ENCODE measurements at places on chromosomes 5 and 9.
A peak's percentile ranks its signal among the peaks of the same experiment; 100 is the strongest.

DNA sequence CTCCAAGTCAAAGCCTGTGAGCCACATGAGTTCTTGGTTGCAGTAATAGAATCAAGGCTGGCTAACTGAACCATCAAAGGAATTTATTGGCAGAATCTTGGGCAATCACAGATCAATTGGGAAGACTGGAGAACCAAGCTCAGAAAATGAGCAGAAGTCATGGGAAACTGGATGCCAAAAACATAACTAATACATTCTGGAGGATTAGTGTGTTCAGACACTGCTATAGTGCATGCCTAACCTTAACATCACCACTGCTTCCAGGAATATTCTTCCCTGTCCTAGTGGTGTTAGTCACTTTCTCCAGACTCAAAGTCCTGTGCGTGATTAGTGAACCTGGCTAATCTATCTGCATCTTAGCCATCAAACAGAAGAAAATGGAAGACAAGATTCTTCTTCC lies 843.7 kb downstream of the EFNA5 start:
- peak; percentile 5 for DNase-seq

- no peak for DNase-seq
Observed at GRCh38 chr9:33751536-33752129, 43.7 kb upstream of the PRSS3 start.

GRCh38 chr5:138763037-138763778 lies 10.0 kb downstream of the CTNNA1 start:
- no peak for DNase-seq

DNA sequence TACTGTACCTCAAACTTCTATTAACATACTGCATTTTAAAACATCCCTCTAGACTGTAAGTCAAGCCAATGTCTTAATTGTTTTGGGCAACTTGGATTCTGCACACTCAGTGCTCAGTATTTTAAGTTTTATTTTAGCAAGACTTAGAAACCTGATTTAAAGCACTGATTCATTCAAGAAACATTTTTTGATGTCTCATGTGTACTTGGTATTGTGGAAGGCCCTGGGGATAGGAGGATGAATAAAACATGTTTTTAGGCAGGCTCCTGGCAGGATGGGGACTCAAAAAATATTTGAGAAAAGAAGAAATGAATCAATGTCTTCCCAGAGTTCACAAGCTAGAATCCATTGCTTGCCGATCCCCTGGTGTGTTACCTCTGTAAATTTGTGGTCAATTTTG lies 334.0 kb upstream of the PUM3 start:
- peak; percentile 32 for DNase-seq

- no peak for DNase-seq
Observed at GRCh38 chr9:34143116-34143515, 16.6 kb upstream of the DCAF12 start.

- no peak for DNase-seq
Observed at GRCh38 chr9:88053856-88054501, 79.6 kb upstream of the CDK20 start.

GRCh38 chr9:5721279-5722087 lies 92.6 kb downstream of the RIC1 start:
- DNase-seq = no peak

DNA sequence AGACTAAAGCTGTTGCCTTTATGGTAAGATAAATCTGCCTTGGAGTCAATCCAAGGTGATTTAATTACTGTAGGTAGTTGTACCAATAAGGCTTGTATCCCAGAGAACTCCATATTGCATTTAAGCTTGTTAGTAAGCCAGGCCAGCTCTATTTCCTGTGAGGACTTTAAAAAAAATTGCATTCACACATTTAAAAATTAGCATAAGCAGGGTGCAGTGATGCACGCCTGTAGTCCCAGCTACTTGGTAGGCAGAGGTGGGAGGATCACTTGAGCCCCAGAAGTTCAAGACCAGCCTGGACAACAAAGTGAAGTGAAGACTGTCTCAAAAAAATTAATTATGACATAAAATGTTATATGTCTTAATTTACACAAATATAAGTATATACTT lies 28.7 kb upstream of the ABL1 start:
- DNase-seq = no peak

DNA sequence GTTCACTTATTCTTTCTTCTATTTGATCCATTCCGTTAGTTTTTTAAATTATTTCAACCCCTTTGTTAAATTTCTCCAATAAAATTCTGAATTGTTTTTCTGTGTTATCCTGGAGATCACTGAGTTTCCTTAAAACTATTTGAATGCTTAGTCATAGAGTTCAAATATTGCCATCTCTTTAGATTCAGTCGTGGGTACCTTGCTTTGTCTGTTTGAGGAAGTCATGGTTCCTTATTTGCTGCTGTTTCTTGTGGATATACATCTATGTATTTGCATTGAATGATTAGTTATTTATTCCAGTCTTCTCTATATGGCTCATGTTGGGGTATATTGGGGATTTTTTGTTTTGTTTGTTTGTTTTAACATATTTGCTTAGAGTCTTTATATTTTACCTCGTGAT lies 80.6 kb downstream of the HINT1 start:
- DNase-seq = no peak

DNA sequence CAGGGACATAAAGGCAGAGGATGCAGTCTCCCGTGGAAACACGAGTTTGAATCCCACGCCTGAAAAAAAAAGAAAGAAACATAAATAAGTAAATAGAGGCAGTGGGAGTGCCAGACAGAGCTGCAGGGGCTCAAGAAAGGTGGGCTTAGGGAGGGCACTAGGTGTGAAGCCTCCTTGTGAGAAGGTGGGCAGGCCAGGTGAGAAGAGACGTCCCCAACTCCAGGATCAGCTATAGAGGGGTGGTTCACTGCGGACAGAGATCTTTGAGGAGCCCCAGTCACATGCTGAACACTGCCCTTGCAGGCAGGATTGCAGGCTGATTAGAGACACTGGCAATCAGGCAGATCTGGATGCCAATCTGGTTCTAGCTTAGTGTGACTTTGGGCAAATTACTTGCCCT lies 172.1 kb downstream of the RGS3 start:
- DNase-seq = no peak

DNA sequence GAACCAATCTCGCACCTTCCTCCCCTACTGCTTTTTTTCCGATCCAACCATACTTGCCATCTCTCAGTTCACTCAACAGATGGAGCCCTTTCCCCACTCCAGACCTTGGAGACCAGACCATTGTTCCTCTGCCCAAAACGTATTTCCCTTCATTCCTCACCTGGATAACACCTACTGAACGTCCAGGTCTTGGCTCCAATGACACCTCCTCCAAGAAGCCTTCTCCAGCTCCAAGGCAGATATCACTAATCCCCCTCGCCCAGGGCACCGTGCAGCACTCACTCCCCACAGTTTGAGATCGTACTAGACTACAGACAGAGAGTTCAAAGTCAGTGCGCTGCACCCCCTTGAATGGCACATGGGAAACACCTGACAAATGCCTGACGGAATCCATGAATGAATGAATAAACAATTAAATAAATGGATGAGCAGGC lies 47.1 kb upstream of the AKNA start:
- DNase-seq = peak; percentile 72

DNA sequence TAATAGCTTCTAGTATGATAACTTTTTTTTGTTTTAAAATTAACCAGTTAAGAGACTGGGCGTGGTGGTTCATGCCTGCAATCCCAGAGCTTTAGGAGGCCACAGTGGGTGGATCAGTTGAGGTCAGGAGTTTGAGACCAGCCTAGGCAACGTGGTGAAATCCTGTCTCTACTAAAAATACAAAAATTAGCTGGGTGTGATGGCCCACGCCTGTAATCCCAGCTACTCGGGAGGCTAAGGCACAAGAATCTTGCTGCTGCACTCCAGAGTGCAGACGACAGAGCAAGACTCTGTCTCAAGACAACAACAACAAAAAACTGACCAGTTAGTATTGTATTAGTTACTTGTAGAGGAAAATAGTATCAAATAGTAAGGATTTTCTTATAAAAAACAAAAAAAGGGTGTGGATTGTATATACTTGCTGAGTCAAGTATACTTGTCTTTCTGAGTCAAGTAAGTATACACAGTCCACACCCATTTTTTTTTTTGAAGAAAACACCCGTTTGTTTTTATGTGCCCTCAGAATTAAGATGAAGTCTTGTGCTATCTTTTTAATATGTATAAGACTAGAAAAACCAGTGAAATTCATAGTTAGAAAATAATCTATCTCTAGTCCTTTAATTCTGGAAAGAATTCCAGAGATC lies 25.3 kb downstream of the UBAP1 start:
- no peak for DNase-seq

DNA sequence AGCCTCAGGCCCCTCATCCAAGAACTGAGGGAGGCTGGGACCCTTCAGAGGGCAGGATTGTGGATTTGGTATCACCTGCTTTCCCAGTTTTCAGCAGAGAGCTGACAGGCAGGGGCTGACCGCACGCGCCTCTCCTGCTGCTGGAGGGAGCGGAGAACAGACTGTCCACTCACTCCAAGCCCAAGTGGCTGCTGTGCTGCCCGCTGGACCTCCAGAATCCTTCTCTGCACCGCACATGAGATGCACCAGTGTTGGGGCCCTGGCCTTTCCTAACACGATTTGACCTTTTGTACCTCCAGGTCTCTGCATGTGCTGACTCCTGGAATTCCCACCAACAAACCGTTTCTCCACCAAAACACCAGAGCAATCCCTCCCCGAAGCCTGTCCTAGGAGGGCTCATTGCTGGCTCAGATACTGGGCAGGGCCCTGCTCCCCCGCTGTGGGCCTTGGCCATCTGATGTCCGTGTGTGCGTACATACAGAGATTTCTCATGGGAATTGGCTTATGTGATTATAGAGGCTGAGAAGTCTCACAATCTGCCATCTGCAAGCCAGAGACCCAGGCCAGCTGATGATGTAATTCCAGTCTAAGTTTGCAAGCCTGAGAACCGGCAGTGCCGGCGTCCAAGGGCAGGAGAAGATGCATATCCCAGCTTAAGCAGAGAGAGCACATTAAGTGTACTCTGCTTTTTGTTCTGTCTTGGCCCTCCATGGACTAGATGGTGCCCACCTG lies 141.7 kb downstream of the GADD45G start:
- no peak for DNase-seq

DNA sequence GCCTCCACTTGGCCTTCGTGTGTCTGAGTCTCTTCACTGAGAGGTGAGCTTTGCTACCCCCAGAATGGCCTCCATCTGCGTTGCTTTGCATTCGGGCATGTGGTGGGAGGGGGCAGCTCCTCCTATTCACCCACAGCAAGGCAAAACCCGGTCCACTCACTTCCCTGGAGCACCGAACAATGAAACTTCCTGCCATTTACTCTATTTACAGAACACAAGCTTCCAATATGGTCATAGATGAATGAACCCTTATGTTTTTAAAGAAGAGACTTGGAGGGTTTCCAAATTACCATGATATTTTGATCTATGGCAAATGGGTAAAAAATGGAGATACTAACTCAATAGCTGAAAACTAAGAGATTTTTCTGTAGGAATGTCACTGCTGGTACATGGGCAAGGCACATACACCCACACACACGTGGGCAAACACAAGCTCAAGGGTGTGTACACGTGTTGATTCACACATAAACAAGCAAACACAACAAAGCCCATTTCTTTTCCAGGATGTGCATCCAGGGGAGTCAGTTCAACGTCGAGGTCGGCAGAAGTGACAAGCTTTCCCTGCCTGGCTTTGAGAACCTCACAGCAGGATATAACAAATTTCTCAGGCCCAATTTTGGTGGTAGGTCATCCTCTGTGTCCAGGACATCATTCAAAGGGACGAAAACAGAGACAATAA lies 5.2 kb downstream of the GABRP start:
- DNase-seq = no peak

DNA sequence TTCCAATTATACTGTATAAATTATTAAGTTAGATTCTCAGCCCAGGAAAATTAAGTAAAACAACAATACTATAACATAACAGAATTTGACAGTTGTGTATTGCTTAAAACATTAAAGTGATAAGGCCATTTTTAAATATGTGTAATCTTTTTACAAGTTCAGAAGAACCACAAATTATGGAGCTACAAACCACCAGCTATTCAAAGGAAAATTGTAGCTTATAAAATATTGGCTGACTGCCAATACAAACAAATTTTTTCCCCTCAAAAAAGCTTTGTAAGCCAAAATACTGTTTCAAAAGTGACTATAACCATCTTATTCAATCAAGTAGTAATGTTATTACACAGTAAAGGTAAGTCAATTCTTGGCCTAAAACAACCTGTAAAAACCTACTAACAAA lies 21.9 kb downstream of the STRBP start:
- no peak for DNase-seq

DNA sequence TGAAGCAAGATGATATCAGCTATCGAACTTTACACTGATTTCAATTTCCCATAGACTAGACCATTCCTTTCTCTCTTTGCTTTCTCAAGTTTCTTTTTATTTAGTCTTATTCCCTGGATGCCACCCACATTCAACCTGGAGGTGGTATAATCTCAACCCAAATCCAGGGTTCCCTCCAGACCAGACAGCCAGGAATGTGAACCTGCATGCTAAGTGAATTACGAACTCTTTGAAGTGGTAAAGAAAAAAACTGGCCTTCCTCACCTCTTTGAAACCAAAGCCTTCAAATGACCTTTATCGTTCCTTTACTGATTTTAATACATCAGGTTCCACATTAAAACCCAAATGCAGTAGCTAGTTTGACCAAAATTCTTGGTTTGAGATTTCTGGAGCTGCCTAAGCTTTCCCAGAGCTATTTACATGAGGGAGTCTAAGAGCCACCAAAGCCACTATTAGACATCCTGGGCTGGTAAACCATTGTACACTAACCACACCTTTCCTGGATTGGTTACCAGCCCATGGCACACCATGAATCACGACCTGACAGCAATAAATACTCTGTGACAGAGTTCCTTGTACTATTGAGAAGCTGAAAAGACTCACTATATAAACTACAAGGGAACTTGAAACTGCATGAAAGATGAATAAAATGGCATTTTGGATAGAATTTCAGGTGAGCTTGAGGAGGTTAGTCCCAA lies 323.7 kb downstream of the ADAMTS6 start:
- DNase-seq = no peak

GRCh38 chr5:179607160-179607931 lies 16.1 kb downstream of the HNRNPH1 start:
- DNase-seq = peak; percentile 43

GRCh38 chr5:93569300-93570160 lies 11.5 kb downstream of the NR2F1-AS1 start:
- no peak for DNase-seq

DNA sequence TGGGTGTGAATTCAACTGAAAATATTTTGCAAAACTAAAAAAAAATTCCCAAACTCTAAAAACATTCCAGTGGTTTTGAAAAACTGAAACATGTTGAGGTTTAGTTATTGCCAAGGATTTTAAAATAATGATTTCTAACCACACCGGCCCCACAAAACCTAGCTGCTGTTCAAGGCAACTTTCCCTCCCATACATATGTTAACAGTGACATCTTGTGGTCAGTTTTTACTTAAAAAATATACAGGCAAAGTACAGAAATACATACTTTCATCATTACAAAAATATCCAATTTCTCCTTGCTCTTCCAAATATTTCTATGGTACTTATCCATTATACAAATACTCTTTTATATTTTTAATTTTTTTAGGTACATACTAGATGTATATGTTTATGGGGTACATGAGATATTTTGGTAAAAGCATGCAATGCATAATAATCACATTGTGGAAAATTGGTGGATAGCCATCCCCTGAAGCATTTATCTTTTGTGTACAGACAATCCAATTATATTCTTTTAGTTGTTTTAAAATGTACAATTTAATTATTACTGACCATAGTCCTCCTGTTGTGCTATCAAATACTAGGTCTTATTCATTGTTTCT lies 34.4 kb upstream of the MRPS30 start:
- peak; percentile 63 for DNase-seq

Measured in AG08395 (cell line).